ENCODE measurements at places on chromosomes 16 and 17.

GRCh38 chr16:54062361-54063278 is 224.0 kb downstream of the IRX3 start:
- no peak for DNase-seq

DNA sequence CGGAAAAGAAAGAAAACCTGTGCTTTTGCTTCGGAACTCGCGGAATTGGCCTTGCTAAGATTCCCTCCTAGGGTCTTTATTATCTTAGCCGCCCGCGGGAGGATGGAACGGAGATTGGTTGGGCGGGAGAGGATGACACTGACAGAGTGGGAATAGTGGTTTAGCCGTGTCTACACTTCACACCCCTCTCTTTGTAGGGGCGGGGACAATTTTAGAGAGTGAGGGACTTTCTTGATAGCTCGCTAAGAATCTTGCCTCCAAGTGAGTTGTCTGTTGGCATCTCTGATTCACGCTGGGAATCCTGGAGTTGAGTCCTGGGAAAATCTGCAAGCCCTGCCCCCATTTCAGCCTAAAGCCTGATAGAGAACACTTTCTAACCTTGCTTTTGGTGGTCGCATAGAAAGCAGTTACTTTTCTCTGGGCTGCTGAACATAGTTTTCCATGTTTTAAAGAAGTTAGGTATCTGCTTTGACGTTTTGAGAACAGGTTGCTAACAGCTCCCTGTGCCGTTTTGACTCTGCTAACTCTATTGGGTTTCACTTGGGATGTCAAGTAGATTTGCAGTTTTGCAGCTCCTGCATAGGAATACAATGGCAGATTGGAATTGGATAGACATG is 697 bp downstream of the NOL11 start:
- DNase-seq = peak; percentile 27

GRCh38 chr16:77556201-77556873 is 121.5 kb upstream of the ADAMTS18 start:
- DNase-seq = no peak

GRCh38 chr17:40560592-40561293 is 4.5 kb downstream of the CCR7 start:
- DNase-seq = peak; percentile 85

DNA sequence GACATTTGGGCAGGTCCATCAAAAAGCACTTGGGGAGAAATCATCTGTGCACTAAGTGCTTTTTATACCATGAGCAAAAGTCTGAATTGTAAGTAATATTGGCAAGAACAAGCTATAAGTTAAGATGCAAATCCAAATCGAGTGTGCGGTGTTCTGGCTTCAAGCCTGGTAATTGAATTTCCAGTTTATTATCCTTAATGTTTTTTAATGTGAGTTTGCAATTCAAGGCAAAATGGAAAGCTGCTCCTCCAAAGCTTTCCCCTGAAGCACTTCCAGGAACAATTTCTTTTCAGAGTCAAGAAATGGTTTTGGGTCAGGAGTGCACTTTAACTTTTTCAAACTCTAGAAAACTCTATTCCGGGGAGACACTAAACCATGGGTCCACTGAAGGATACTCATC is 445.7 kb downstream of the TOX3 start:
- DNase-seq = no peak

- DNase-seq = no peak
Measured at GRCh38 chr16:55503726-55504550, 4.9 kb upstream of the LPCAT2 start.

GRCh38 chr16:20401475-20402016 is 3.0 kb downstream of the PDILT start:
- DNase-seq = no peak

DNA sequence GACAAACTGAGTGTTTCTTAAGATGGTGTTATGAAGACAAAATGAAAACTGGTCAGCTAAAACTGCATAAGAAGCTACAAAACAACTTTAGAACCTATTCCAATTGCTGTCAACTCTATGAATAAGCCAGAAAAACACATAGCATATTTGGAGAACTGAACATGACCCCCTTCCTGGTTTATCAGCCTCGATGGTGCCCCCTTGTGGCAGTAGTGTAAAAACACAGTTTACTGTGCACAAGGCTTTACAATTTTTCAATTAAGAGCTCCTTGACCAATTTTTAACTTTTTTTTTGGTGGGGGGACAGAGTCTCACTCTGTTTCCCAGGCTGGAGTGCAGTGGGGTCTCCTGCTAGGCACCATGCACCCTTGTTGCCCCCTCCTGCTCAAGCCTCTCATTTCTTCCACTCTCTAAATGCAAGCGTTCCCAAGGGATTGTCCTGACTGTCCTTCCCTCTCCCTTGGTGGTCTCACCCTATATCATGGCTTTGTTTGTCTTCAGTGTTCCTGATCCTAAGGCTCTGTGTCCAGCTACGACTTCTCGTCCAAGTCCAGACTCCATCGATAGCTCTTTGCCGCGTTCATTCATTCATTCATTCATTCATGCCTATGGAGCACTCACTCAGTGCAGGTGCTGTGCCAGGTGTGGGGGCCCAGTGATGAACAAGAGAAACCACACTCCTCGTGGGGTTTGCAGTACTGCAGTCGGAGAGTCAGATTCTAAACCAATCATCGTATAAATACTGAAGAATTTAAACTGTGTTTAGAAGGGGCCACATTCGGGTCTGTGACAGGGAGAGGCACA is 7.5 kb downstream of the EIF1 start:
- peak; percentile 87 for DNase-seq

- DNase-seq = no peak
Measured at GRCh38 chr17:30334421-30334820, 564 bp upstream of the TMIGD1 start.

- no peak for DNase-seq
Measured at GRCh38 chr17:17304521-17304985, 1.4 kb downstream of the NT5M start.

DNA sequence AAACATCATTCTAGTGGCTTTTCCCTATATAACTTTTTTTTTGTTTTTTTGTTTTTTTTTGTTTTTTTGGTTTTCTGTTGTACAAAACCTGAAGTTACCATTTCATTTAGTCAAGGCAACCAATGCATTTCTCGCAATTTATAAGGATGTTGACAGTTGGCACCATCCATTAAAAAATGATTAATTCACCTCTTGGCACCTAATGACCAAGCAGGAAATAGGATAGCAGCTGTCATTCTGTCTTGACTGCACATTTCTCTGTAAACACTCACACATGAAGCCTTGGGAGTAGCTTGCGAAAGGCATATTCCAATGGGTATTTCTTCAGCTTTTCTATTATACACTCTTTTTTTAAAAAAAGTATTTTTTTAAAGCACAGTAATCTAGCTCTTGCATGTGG is 77.5 kb downstream of the SYCE1L start:
- DNase-seq = no peak

DNA sequence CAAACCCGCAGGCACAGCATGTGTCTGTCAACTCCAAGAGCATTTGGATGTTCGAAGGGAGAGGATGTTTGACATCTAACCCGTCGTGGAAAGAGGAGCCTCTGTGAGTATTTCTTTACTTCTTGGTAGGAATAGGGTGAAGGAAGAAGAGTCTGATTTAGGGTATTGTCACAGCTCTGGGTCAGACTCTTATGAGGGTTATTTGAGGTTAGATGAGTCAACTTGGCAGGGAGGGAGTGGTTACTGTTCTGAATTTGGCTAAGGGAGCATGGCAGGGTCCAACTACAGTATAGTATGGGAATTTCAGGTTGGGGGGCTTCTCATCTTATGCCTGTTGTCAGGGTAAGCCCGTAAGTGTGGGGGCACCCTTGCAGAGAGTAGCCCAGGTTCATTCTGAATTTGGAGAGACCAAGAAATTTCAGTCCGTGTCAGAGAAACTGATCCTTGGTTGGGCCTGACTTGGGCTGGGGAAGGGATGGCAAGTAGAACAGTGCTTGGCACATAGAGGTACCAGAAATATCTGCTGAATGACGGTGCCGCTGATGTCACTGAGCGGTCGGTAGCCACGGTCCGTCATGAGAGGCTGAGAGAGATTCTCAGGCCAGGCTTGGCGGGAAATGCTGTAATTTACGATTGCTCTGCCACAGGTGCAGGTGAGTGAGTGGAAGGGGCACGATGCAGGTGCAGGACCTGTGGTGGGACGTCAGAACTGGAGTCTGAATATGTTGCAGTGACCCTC is 43.2 kb downstream of the MYH3 start:
- DNase-seq = no peak

DNA sequence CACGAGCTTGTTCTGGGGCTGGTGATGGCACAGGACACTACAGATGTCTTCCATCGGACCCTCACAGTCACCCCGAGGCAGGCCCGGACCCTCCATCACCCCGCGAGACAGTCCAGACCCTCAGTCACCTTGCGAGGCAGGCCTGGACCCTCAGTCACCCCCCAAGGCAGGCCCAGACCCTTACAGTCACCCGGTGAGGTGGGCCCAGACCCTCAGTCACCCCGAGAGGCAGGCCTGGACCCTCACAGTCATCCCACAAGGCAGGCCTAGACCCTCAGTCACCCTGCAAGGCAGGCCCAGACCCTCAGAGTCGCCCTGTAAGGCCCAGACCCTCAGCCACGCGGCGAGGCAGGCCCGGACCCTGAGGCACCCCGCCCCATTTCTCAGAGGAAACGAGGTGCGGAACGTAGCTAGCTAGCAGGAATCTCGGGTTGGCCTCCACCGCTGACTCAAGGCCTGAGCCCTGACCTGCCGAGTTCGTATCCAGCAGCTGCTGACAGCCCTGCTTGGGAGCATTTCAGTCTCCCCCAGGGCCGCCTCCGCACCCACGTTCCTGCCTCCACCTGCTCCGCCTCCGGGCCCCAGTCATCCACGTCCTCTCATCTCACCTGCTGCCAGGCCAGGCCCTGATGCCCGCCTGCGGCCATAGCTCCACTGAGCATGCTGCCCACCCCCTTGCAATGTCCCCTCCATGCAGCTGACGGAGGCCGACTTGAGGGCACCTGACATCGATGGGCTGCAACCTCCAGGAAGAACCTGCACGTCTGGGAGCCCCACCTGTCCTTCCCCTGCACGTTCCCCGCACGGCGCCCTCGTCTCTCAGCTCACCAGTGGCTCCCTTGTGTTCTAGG is 28.7 kb downstream of the RPH3AL start:
- no peak for DNase-seq

DNA sequence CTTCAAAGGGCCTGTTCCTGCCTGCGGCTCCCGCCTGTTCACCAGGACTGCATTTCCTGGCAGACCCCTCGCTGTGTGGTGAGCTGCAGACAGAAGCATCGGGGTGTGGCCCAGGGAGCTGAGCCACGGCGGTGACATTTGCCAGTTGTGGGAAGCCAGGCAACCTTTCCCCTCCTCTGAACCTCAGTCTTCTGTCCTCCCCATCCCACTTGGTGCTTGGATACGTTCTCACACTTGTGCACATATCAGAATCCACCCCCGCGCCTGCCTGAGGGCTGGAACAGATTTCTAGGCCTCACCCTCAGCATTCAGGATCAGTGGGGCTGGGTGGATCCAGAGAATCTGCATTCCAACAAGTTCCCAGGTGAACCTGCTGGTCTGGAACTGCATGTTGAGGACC is 63.5 kb downstream of the CRISPLD2 start:
- DNase-seq = no peak

DNA sequence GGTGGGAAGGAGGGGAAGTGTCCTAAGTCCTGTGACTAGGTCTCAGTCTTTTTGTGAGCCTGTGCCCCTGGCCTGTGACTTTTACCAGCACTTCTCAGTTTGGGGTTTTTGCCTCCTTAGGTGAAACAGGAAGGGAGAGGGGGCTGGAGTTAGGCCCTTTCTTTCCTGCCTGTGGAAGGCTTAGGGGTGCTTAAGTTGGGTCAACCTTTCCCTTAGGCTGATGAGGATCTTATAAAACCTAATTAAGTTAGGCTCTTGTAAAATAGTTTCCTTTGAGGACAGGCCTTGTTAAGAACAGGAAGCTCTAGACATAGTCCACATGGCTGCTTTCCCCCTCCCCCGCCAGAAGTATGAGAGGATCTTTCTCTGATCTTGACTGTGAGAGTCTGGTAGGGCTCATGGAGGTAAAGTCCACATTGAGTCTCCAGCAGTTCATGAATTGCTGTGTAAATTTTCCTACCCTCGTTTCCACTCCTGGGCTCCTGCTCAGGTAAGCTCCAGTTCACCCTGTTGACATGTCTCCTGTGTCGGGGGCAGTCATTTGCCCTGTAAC is 17.0 kb upstream of the DNASE1 start:
- peak; percentile 24 for DNase-seq

- DNase-seq = no peak
Measured at GRCh38 chr17:33596899-33597298, 303.8 kb upstream of the ASIC2 start.

- DNase-seq = no peak
Measured at GRCh38 chr17:42918902-42919521, 18.4 kb downstream of the G6PC1 start.

- DNase-seq = no peak
Measured at GRCh38 chr16:58027161-58027915, 1.8 kb downstream of the MMP15 start.

DNA sequence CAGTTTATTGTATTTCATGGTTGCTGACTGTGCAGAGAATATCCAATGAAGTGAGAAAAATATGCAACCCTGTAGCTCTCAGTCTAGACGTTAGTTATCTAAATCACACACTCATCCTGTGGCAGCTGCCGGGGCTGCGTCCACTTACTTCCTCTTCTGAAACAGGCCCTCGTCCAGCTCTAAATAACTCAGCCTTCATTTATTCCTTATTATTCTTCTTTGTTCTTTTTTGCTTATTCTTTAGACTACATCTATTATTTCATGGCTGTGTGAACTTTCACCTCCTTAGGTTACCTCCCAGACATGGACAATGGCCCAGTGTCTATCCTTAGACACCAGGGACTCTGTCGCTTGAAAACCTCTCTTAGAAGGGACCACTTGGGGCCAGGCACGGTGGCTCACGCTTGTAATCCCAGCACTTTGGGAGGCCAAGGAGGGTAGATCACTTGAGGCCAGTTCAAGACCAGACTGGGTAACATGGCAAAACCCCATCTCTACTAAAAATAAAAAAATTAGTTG is 3.4 kb upstream of the THUMPD1 start:
- peak; percentile 56 for DNase-seq

- DNase-seq = peak; percentile 22
Measured at GRCh38 chr17:1484676-1485422, 7.6 kb downstream of the MYO1C start.

DNA sequence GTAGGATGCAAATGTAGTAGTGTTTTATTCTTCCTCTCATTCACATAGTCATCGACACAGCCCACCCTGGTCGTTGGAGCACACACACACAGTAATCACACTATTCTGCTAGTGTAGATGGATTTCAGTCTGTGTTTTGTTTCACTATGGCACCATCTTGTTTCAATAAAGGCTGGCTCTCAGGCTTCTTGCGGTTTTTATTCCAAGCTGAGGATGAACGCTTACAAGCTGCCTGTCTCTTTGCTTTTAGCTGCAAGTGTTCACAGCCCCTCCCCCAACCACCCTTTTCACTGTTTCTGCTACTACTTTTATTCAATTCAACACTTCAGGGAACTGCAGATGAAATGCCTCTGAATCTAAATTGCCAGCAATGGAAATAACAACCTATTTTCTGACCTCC is 140.9 kb upstream of the PMFBP1 start:
- DNase-seq = no peak
